Activated T-cell treated with anti-CD3 and anti-CD28 coated beads, Interleukin-2, amount 50 U/mL, for 72 hours (primary cell): ENCODE measurements at places on chromosomes 11 and 22. TPM values are rescaled to one million over a fixed set of nuclear protein-coding genes. Genes with fewer than 3 reads are reported as not detected.
A peak's percentile ranks its signal among the peaks of the same experiment; 100 is the strongest.

GRCh38 chr11:63767267-63767564, 1.4 kb downstream of the ZFTA start:
- no peak for DNase-seq

- DNase-seq = no peak
These were observed 64.0 kb downstream of the SCN3B start for GRCh38 chr11:123590296-123590912.

- no peak for DNase-seq
These were observed 27.8 kb downstream of the LMO1 start for GRCh38 chr11:8235925-8236324.

GRCh38 chr11:33160587-33160986, 693 bp downstream of the CSTF3 start:
- DNase-seq = no peak

DNA sequence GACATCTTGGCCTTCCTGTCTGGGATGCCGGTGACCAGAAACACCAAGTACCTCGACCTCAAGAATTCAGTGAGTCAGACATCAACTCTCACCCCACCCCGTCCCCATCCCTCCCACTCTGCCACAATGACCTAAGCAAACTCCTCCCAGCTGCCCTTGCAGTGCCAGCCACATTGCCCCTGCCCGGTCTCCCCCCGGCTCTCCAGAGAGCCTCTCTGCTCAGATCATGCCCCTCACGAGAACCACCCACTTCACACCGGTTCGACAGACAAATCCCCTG, 23.6 kb upstream of the MYRF start:
- DNase-seq = peak; percentile 12

DNA sequence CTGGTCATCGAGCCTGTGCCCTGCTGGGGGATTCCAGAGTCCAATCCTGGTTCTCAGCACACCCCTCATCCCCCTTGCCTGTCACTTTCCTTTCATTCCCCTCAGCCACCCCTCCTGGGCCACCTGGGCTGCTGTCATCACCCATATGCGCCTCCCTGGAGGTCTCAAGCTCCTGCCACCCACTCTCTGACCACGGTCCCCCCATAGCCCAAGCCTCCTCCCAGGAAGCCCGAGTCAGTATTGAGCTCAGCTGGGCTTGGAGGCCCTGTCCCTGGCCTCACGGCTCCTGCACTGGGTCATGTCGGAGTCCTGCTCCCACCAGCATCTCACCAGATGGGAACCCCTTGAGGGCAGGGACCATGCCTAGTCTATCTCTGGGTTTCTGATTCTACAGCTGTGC, 44.6 kb downstream of the NFAM1 start:
- no peak for DNase-seq

- DNase-seq = no peak
These were observed 80.6 kb upstream of the SYT13 start for GRCh38 chr11:45366619-45367190.

GRCh38 chr11:31131760-31132159, 237.8 kb downstream of the DCDC1 start:
- DNase-seq = no peak

GRCh38 chr11:90849312-90849711, 626.5 kb upstream of the CHORDC1 start:
- no peak for DNase-seq

DNA sequence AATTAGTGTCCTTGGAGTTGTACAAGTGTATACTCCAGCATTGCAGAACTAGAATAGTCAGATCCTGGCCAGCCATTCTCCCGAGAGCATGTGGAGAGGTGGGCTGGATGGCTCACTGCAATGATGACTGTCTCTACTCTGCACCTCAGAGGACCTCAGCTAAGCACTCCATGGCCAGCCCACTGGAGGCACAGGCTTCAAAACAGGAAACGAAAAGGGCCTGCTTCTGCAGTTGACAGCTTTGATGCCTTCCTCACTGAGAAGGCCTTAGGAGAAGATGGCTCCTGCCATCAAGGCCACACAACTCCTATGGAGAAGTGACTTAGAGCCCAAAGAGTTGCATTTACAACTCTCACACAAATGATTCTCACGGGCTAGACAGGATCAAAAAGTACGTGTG, 9.1 kb downstream of the POLD4 start:
- no peak for DNase-seq

DNA sequence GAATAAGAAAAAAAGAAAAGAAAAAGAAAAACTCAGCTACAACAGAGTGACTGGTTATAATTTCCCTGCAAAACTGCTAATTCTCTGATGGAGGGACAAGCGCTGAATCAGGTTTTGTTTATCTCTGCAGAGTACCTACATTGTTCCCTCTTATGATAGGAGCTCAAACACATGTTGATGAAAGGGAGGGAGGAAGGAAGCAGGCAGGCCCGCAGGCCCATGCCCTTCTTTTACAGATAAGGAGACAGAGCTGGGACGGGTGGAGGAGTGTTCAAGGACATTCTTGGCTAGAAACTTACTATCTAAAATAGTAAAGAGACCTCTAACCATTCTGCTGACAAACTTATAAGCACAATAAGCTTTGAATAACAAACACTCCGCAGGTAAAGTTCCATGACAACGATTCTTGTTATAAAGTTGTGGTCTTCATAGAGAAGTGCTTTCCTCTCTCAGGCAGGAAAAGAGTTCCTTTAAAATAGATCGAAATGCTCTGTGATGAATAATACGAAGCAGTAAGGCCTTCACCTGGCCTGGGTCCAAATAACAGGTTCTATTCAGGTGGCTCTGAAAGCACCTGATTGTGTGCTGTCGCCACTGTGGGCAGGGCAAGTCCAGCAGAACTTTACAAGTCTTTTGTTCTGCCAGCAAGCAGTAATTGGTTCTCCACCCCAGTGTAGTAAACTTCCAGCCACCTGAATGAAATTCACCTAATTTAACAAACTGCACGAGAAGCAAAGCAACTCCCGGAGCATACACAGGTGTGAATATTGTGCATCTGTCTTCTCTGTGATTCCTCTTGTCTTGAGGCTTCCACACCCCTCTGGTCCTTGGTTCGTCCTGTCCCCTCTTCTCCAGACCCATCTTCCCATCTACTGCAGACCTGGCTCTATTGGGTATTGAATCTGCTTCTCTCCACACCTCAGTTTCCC, 15.3 kb upstream of the MICAL2 start:
- no peak for DNase-seq

DNA sequence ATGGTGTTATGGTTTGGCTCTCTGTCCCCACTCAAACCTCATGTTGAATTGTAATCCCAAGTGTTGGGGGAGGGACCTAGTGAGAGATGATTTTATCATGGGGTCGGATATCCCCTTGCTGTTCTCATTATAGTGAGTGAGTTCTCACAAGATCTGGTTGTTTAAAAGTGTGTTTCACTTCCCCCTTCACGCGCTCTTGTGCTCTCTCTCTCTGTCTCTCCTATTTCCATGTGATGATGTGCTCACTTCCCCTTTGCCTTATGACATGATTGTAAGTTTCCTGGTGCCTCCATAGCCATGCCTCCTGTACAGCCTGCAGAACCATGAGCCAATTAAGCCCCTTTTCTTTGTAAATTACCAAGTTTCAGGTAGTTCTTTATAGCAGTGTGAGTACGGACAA, 765.1 kb downstream of the KCNA4 start:
- DNase-seq = no peak

GRCh38 chr11:73185680-73186293, 32.3 kb upstream of the P2RY2 start:
- no peak for DNase-seq

DNA sequence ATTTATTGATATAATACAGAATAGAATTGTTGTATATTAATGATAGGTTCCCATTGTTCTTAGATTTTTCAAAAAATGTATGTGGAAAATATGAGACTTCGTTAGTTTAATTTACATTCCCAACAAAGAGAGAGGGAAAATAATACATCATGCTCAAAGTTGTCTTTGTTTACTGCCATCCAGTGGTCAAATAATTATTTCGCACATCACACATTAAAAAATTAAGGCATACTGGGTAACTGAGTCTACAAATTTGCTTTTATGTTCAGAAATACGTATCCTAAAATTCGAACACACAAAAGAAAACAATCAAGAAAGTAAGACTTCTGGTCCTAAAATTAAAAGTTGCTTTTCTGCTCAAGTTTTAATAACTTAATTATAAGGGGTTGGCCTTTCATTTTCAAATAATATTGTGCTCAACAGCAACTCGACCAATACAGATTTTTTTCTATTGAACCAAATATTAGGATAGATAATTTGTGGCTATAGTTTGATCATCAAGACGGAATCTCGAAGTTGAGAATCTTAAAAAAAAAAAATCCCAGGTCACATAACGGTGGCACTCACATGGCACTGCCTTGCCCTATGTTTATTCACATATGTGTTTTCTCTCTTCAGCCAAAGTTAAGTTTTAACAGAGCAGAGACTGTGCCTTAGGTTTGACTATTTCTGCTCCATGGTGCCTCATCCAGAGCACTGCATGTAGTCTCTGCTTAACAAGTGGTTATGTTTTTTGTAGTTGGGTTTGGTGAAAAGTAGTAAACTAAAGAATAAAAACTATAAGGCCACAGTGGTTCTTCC, 12.3 kb downstream of the PDGFD start:
- DNase-seq = no peak

GRCh38 chr11:103541186-103541795, 432.1 kb downstream of the DYNC2H1 start:
- DNase-seq = no peak

DNA sequence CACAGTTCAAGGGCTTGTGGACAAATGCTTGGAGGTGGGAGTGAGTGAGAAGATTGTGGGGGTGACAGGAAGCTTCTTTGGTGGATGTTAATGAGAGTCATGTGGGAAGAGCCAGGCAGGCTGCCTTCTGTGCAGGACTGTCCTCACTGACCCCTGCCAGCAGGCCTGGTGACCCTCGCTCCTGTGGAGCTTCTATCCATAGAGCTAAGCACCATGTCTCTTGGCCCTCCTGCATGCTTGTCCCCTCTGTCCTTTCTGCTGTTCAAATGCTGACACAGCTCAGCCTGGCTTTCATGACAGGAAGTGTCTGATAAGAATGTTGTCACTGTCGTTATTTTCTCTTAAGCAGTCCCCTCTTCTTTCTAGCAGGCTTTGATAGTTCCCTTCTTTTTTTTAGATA, 37.6 kb downstream of the NAT10 start:
- no peak for DNase-seq

DNA sequence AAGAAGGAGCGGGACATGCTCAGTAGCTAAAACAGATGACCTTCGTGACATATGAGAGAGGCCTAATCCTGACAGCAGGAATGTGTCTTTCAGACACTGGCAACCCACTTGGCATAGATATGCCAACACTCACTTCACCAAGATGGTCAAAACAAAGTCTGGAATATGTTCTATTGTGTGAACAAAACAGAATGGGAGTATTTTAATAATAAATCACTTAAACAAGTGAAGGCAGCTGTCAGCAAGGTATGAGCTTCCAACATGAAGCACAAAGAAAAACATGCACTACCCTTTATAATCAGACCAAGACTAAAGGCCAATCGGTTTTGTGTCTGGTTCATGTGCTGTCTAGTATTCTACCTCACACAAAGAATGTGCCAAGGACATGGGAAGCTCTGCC, 23.1 kb downstream of the CCDC34 start:
- no peak for DNase-seq

- no peak for DNase-seq
These were observed 104.1 kb downstream of the PKNOX2 start for GRCh38 chr11:125268611-125269010.

- no peak for DNase-seq
These were observed 311.9 kb downstream of the CTTN start for GRCh38 chr11:70710192-70710591.

DNA sequence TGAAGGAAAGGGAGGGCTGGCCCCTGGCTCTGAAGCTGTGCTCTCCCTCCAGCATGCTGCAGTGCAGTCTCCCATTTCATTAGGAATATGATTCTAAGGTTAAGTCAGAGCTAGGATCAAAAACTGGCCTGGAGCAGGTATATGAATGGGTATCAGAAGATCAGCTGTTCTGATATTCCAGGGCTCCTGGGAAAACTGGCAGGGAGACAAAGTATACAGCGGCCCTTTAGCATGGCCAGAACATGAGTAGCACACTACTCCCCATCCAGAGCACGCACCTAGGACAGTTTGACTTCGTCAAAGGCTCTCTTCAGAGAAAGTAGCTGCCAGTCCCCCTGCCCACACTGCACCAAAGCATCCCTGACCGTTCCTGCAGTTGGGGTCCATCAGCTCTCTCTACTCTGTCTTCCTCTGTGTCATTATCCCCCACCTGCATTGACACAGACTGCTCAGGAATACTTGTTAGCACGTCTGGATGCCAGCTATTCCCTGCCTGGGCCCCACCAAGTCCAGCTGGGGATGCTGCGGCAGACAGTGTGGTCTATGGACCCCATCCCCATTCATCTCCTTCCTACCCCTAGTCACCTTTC, 4.0 kb upstream of the FCHSD2 start:
- DNase-seq = no peak

- DNase-seq = peak; percentile 70
These were observed 98.4 kb downstream of the VPREB1 start for GRCh38 chr22:22342697-22343580.

GRCh38 chr11:15038963-15039362, 34.4 kb upstream of the CALCB start:
- peak; percentile 34 for DNase-seq

- no peak for DNase-seq
These were observed 83.7 kb downstream of the CADM1 start for GRCh38 chr11:115420505-115420904.

- no peak for DNase-seq
These were observed 3.7 kb downstream of the ADAMTS8 start for GRCh38 chr11:130424613-130425140.

- no peak for DNase-seq
These were observed 70.5 kb downstream of the RPUSD4 start for GRCh38 chr11:126140926-126141280.

- DNase-seq = no peak
These were observed 36.4 kb downstream of the PIK3C2A start for GRCh38 chr11:17171343-17171742.

GRCh38 chr11:59207988-59208451, 4.7 kb downstream of the MPEG1 start:
- DNase-seq = peak; percentile 33

DNA sequence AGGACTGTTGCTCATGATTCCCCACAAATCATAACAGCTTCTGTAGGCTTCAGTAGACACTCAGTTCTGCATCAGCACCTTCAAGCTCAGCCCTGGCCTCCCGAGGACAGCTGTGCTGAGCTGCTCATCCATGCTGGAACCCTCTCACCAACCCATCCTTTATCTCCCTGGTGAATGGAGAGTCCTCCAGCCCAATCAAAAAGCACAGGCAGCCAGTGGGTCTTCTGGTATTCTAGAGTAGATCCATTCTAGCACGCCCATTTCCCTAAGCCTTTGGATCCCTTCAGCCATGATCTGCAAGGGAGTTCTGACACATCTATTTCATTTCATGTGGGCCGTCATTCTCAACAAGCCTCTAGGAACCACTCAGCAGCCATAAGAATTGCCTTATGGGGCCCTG, 44.6 kb upstream of the SPATA19 start:
- no peak for DNase-seq

- DNase-seq = no peak
These were observed 41.1 kb downstream of the OR10A6 start for GRCh38 chr11:7889985-7890384.

- no peak for DNase-seq
These were observed 41.8 kb upstream of the SHANK2 start for GRCh38 chr11:71293961-71294782.

GRCh38 chr22:17100621-17101020, 15.8 kb downstream of the IL17RA start:
- no peak for DNase-seq

The MUC6 gene
- not detected for total RNA-seq

The BDNF gene
- not detected for total RNA-seq

The PC gene
- 9.1 TPM for total RNA-seq

The GRIA4 gene
- not detected for total RNA-seq

The BIRC2 gene
- 38.3 TPM for total RNA-seq

The SCN4B gene
- total RNA-seq = 0.53 TPM

The GVQW3 gene
- total RNA-seq = 3.8 TPM

The OR51B4 gene
- not detected for total RNA-seq

The GSTT2 gene
- not detected for total RNA-seq

The TESMIN gene
- 8.0 TPM for total RNA-seq

The LRRC4C gene
- not detected for total RNA-seq
